ENCODE measurements at places on chromosomes 1 and 21. TPM values are rescaled to one million over a fixed set of nuclear protein-coding genes. Genes with fewer than 3 reads are reported as not detected.

GRCh38 chr1:8794605-8795004 lies 22.8 kb downstream of the RERE start:
- H3K4me3 ChIP-seq, result no peak overlapping the region
- no peaks in the 10 kb centered on the region for H3K36me3 ChIP-seq
- no peak for DNase-seq
- H3K27ac ChIP-seq, result no peak overlapping the region
- H3K4me1 ChIP-seq, result no peaks in the 10 kb centered on the region

- H3K36me3 ChIP-seq, result peaks cover 22% of the 10 kb centered on the region
- DNase-seq, result no peak
- H3K4me1 ChIP-seq, result peaks cover 27% of the 10 kb centered on the region
- peak overlapping the region; percentile 100 for H3K27ac ChIP-seq
- no peaks in the 10 kb centered on the region for H3K27me3 ChIP-seq
Measured at GRCh38 chr1:36224537-36225282, 467 bp downstream of the THRAP3 start.

GRCh38 chr1:186236921-186237320 lies 138.1 kb downstream of the TPR start:
- no peaks in the 10 kb centered on the region for H3K27me3 ChIP-seq
- H3K36me3 ChIP-seq, result no peaks in the 10 kb centered on the region
- no peak overlapping the region for H3K4me3 ChIP-seq

ATG4C gene
- total RNA-seq, result 12.9 TPM

GRCh38 chr1:23452011-23452411 lies 27.5 kb upstream of the TCEA3 start:
- peaks cover 8% of the 10 kb centered on the region for H3K27me3 ChIP-seq
- DNase-seq, result no peak
- H3K36me3 ChIP-seq, result no peaks in the 10 kb centered on the region
- H3K27ac ChIP-seq, result no peak overlapping the region

- peak overlapping the region; percentile 82 for H3K27ac ChIP-seq
- H3K27me3 ChIP-seq, result no peaks in the 10 kb centered on the region
- H3K36me3 ChIP-seq, result peaks cover 23% of the 10 kb centered on the region
- no peak for DNase-seq
Measured at GRCh38 chr21:25508364-25508763, 98.9 kb downstream of the MRPL39 start.

GPR3 gene
- total RNA-seq, result 0.49 TPM

DNA sequence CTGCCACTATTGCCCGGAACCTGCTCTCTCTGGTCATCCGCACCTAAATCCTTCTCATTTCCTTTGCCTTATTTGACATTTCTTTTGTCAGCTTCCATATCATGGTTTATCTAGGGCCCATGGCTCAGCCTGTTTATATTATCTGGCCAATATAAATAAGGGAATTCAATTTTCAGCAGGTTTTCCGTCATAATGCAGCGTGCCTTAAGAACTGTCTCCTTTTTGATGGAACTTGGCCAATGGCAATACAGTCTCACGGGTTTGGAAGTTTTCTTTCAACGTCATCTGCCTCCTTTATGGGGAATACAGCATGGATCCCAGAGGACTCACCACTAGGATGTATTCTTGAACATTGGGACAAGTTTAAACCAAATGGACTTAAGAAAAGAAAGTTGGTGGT lies 77.8 kb upstream of the KIAA0040 start:
- H3K4me3 ChIP-seq, result no peak overlapping the region
- peaks cover 5% of the 10 kb centered on the region for H3K27me3 ChIP-seq
- no peak overlapping the region for H3K27ac ChIP-seq

DNA sequence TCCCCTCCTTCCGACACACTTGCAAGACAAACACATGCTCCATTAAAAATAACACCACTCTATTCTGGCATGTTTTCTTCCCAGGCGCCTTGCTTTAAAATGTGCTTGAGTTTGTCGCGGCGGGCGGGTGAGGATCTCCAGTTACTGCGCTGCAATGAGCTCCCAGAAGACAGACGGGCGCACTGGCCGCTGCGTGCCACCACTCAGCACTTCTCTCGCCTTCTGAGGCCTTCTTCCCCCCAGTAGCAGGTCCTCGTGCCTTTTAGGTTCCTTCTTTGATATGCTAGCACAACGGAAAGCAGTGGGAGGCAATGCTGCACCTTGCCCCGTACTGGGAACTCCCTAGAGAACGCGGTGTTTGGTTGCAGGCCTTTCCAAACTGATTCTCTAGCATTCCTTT lies 279.5 kb upstream of the NR5A2 start:
- no peaks in the 10 kb centered on the region for H3K36me3 ChIP-seq
- DNase-seq, result no peak
- no peak overlapping the region for H3K4me3 ChIP-seq
- no peak overlapping the region for H3K27ac ChIP-seq
- no peaks in the 10 kb centered on the region for H3K4me1 ChIP-seq
- H3K27me3 ChIP-seq, result peaks cover 2% of the 10 kb centered on the region

- H3K27ac ChIP-seq, result no peak overlapping the region
- no peaks in the 10 kb centered on the region for H3K4me1 ChIP-seq
Measured at GRCh38 chr1:30605441-30605920, 117.9 kb downstream of the MATN1 start.

- no peak overlapping the region for H3K27ac ChIP-seq
- no peak for DNase-seq
- no peaks in the 10 kb centered on the region for H3K36me3 ChIP-seq
- no peak overlapping the region for H3K4me3 ChIP-seq
Measured at GRCh38 chr1:43618521-43619313, 31.2 kb upstream of the KDM4A start.

- no peaks in the 10 kb centered on the region for H3K4me1 ChIP-seq
- H3K27me3 ChIP-seq, result peaks cover 9% of the 10 kb centered on the region
- H3K4me3 ChIP-seq, result no peak overlapping the region
- no peak overlapping the region for H3K27ac ChIP-seq
- no peaks in the 10 kb centered on the region for H3K36me3 ChIP-seq
Measured at GRCh38 chr1:35660581-35661473, 19.5 kb upstream of the PSMB2 start.

DMRTA2 gene
- total RNA-seq, result not detected

KLHDC8A gene
- not detected for total RNA-seq

DNA sequence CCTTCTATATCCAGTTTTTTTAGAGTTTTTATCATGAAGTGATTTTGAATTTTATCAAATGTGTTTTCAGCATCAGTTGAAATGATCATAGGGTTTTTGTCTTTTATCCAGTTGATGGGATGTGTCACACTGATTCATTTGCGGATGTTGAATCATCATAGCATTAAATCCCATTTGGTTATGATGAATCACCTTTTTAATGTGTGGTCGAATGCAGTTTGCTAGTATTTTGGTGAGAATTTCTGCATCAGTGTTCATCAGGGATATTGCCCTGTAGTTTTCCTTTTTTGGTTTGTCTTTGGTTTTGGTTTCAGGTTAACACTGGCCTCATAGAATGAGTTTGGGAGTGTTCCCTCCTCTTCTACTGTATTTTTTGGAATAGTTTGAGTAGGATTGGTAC lies 80.3 kb downstream of the DIRAS3 start:
- H3K4me1 ChIP-seq, result no peaks in the 10 kb centered on the region
- no peak overlapping the region for H3K4me3 ChIP-seq
- H3K27ac ChIP-seq, result no peak overlapping the region
- no peaks in the 10 kb centered on the region for H3K36me3 ChIP-seq
- no peaks in the 10 kb centered on the region for H3K27me3 ChIP-seq
- no peak for DNase-seq

Data from activated CD8-positive, alpha-beta memory T cell treated with anti-CD3 and anti-CD28 coated beads, Interleukin-2, amount 10 ng/mL, durations not matched to agents 7 days and 5 days (primary cell).